ENCODE measurements at places on chromosomes 6 and 20.

DNA sequence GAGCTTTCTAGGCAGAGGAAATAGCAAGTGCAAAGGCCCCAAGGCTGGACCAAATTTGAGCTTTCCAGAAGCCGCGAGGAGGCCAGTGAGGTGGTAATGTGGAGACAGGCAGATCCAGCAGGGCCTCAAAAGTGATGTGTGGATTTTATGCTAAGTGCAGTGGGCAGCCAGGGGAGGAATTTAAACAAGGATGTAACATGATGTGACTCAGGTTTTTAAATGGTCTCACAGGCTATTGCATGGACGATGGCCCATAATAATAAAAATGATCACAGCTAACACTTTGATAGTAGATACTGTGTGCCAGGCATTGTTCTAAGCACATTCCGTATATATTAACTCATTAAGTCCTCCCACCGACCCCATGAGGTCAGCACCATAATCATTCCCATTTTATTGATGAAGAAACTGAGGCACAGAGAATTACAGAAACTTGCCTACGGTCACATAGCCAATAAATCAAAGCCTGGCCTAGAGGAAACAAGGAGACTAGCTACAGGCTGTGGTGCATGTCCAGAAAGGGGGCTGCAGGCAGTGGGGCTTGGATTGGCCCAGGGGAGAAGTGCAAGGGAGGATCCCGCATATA lies 18.0 kb upstream of the PREX1 start:
- DNase-seq: no peak

GRCh38 chr6:142087950-142088857 lies 44.5 kb upstream of the GJE1 start:
- no peak for DNase-seq

GRCh38 chr20:11170565-11170964 lies 496.8 kb upstream of the JAG1 start:
- DNase-seq: no peak

GRCh38 chr20:59948212-59948611 lies 8.0 kb downstream of the FAM217B start:
- no peak for DNase-seq

- no peak for DNase-seq
These were observed 885 bp downstream of the MTCL3 start for GRCh38 chr6:127518191-127518709.

DNA sequence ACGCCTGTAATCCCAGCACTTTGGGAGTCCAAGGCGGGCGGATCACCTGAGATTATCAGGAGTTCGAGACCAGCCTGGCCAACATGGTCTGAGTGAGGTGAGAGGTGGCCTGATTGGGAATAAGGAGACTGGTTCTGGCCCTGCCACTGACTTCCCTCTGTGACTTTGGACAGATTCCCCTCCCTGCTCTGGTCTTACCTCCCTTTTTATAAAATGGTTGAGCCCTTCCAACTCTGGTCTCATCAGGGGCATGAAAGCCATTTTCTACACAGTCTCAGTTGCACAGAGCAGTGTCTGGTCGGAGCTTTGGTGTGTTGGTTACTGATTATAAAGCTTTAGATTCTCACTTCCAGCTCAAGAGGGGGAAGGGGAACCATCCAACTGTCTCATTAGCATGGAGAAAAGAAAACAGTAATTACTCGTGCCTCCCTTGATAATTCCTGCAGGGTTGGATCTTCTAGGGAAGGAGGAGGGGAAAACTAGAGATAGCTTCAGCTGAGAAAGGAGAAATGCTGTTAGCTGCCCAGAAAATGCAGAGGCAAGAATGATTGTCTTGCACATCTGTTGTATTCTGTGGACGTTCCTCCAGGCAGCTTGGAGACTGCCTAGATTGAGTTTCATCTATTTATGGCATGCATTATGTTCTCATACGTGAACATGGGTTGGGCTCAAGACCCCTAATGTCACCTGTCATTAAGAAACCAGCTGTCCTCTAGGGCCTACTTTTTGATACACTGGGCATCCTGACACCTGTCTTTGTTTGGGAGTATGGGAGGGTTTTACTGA lies 30.4 kb downstream of the RALY start:
- DNase-seq: no peak

DNA sequence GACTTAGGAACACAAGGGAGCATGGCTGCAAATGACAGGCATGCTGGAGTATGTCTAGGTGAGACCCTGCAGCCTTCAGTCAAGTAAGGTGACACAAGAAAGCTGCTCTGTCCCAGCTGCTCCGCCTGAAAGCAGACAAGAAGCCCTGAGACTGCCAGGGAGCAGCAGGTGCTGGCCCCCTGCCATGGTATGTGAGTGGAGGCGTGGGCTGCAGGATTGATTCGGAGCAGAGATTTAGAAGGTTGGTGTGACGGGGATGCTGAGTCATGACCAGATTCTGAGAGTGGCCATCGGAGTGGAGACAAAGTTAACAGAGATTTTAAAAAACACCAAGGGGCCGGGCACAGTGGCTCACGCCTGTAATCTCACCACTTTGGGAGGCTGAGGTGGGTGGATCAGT lies 17.8 kb downstream of the LRP11 start:
- no peak for DNase-seq

DNA sequence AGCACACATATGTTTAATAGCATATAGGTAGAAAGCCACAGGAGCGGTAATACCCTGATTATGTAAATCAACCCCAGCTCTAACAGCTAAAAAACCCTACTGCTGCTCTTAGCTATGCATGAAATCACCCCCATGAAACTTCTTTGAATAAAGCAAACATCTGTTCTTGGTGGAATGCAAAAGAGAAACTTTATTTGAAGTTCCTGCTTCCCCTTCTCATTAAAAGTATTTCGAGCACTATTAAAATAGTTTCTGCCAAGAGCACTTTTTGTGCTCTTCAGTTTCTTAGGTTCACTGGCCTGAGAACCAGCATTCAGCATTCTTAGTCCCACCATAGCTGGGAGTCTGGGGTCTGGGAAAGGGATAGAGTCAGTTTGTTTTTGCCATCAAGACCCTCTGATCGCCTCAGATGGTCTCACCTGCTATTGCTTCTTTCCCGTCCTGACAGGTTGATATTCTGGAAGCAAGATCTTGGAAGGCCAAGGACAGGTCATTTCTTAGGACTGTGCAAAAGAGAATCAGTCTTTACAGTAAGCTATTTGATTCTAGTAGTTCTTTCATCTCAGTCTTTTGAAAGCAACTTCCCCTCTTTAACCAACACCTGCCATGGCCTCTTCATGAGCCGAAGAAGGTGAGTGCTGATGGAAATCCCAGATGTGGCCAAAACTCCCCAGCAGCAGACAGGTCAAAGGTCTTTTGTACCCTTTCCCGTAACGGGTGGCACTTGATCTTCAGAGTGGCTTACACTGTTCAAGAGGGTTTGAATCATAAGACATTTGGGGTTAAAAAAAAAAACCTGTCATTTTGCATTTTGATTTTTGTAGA lies 76.5 kb upstream of the TMEM170B start:
- DNase-seq: no peak

GRCh38 chr6:39834278-39834677 lies 42.1 kb downstream of the DAAM2 start:
- DNase-seq: no peak

DNA sequence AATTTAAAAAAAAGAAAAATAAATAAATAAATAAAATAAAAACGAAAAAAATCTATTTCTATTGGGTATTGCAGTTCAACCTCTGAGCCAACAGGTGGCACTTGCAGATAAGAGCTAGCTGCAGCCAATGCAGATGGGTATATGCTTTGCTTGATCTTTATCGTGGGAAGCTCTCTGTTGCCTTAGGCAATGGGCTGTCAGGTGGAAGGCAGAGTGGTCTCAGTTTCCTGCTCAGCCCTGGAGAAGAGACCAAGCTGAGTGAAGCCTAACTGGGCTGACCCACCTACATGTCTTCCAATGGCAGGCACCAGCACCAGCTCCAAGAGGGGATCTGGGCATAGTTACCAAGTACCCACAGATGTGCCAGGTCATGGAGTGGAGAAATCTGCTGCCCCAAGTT lies 95.0 kb downstream of the AK9 start:
- no peak for DNase-seq

DNA sequence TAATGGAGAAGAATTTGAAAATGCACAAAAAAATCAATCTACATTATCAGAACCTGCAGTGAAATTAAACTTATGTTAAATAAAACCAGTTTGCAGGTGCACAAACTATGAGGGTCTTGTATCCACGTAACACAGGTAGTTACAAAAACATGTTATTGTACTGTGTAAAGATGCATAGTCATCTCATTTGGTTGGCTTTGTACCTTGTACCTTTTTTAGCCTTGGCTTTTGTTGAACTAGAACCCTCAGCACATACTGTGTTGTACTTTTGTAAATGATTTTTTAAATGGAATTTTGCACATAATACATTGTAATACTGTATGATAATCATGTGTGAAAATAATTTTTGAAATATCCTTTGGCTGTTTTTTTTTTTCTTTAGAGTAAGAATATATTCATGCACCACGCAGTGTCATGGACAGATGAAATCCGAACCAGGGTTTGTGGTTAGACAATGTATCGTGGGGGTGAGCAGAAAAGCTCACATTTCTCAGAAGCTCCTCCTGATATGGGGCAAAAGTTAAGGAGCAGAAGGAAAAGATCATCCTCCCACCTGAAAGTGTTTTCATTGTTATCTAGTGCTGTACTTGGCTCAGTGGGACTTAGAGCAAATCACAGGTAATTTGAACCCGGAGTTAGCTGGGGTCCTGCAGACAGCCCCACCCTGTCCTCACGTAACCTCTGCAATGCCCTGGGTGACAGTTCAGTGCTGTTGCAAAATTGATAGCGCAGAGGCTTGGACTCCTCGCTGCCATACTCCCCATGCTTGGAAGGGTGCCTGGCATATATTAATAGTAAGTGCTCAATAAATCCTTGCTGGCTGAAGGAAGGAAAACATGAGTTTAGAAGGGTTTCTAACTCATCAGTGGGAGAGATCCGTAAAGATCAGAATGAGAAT lies 14.8 kb upstream of the NAA20 start:
- DNase-seq: no peak

DNA sequence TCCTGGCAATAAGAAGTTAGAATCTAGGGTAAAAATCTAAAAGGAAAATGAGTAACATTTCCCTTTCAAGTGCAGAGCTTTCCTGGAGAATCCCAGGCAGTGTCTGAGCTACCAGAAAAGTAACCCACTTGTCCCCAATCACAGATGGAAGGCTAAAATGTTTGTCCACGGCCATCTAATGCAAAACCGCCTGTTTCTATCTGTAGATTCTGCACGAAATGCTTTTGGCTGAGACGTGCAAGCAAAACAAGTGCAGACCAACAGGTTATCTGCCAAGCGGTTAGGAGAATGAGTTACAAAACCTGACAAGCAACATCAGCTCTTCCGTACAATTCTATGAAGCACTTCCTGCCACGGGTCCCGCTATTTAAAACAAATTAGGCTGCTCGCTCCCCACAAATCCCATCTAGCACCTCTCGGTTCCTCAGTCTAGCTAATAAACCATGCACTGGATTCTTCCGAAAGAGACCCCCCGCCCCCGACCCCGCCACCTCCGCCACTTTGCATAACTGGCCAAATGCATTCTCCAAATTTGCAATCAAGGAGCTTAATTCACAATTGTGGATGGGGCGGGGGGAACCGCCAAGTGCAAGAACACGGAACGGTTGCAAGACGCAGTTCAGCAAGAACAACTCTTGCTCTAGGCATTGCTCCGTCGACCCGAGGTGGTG lies 1.4 kb downstream of the ELOVL5 start:
- peak; percentile 46 for DNase-seq

DNA sequence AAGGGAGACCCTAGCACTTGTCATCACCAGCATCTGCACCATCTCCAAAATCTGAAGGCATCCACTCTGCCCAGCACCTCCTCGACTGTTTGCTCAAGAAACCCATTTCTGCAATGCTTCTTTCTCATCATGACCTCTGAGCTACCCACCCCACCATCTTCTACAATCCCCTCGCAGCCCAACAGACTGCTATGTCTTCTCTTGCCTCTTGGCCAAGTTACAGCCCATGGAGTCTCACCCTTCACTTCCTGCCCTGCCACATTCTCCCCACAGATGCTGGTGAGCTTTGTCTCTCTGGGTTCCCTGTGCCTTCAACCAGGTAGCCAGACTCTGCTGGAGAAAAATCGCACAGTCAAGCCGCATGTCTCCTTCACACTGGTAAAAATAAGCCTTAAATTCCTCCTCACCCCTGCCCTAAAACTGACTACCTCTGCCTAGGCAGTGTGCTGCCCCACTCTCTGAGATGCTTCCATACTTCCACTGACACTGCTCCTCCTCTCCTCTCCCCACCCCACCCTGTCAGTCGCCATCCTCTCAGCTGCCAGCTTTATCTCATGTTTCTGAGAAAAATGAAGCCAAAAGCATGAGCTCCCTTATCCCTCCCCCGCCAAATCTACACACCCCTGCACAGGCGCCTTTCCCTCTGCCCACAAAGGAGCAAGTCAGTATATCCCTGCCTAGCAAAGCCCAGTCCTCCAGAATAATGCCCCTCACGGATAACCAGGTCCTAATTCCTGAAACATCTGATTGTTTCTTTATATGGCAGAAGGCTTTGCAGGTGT lies 2.3 kb upstream of the TXNDC5 start:
- DNase-seq: no peak

- DNase-seq: no peak
These were observed 159.9 kb upstream of the TOP1 start for GRCh38 chr20:40868551-40869217.

DNA sequence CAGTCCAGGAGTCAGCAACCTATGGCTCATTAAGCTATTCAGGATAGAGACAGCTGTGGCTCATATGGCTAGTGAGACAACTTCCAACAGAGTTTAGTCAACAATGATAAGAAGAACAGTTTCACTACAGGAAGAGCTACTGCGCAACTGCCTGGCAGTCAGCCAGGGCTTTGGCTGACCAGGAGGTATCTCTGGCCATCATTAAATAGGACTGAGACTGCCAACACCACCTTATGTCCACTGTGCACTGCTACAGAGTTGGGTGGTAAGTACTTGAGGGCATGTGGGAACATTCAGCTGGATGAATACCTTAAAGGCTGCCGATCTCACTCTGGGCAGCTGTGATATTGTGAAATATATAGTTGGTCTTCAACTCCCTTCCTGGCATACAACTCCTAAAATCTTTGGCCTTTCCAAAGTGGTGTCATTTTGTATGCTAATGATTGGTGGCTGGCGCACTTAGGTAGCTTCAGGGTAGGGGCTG lies 52.2 kb upstream of the FAM83C start:
- DNase-seq: no peak

GRCh38 chr6:46184114-46184513 lies 13.3 kb upstream of the ENPP5 start:
- DNase-seq: no peak

- no peak for DNase-seq
These were observed 54.3 kb upstream of the IYD start for GRCh38 chr6:150314230-150315188.

DNA sequence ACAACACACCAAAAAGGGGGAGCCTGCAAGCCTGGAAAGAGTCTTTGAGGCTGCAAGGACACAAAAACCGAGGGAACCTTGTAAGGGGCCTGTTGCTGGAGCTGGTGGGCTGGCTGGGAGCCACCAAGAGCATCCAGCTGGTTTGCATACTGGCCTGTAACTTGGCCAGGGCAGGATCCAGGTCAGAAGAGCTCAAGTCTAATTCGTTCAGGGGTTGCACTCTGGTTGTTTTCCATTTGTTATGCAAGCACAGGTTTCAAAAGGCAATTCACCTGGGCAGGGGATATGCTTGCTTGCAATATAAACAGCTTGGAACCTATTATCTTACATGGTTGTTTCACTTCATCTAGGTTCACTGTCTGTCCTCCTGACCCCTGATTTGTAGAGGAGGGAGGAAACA lies 98.3 kb upstream of the GCM1 start:
- no peak for DNase-seq

Measured in activated T-helper 2 cell treated with anti-CD3 and anti-CD28 coated beads, Interferon-gamma antibody, Interleukin-2, Interleukin-4, amounts not matched to agents 10 μg/mL and 5 μg/mL and 100 μg/mL, durations not matched to agents 14 hours and 24 hours and 36 hours (primary cell).